ENCODE measurements at places on chromosomes 2 and 18.

GRCh38 chr2:71784734-71785511 is 331.6 kb downstream of the DYSF start:
- no peak for DNase-seq

DNA sequence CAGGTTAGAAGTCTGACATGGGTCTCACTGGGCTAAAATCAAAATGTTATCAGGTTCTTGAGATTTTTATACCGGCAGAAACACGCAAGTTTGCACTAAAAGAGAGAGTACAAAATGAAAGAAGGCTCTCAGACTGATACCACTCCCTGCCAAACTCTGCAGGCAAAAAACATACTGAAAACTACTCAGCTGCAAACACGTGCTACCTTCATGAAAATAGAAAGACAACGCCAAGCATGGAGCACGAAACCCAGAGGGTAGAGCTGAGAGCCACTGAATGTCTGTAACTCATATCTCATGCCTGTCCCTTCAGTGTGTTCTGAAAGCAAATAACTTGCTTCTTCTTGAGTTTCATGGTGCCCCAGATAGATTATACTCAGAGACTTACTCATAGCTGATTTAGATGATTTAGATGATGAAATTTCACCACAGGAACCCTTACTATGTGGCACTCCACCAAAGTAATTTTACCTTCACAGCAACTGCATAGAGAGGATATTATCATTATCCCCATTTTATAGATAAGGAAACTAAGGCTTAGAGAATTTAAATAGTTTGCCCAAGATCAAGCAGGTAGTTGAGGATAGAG is 313.0 kb upstream of the SLC39A10 start:
- no peak for DNase-seq

GRCh38 chr2:30139131-30139870 is 7.5 kb upstream of the YPEL5 start:
- no peak for DNase-seq

DNA sequence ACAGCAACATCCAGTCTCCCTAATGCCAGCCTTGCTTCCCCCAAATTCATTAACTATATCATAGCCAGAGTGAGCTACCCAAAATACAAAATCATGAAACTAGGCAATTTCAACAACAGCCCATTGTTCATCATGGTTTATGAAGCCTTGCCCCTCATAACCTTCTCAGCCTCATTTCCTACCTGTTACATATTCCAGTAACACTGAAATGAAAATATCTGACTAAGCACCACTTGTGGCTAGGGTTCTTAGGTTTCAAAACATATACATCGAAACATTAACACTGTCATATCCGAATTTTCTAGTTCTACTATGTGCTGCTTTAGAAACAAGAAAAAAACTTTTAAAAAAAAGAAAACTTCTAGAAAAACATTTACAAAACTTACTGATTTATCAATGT is 59.5 kb downstream of the ATAD2B start:
- no peak for DNase-seq

GRCh38 chr2:95024960-95025405 is 525 bp upstream of the MAL start:
- no peak for DNase-seq

DNA sequence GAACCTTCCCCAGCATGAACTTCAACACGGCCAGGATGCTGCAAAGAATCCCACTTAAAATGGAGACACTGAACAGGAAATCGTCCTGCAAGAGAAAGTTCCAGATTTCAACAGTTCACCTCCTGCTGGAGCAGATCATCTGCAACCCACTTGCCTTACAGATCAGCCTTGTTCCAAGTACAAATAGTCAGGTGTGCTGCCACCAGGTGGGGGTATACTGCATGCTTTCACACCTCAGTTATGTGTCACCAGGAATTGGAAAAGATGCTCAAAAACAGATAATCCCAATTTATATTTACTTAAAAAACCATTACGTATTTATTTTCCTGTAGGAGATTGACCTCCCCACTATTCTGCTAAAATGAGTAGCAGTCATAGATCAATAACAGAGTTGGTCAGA is 212.3 kb downstream of the MGAT5 start:
- peak; percentile 52 for DNase-seq

GRCh38 chr2:105546628-105546974 is 147.8 kb upstream of the FHL2 start:
- no peak for DNase-seq

GRCh38 chr18:78731398-78732032 is 248.1 kb upstream of the SALL3 start:
- DNase-seq: no peak

DNA sequence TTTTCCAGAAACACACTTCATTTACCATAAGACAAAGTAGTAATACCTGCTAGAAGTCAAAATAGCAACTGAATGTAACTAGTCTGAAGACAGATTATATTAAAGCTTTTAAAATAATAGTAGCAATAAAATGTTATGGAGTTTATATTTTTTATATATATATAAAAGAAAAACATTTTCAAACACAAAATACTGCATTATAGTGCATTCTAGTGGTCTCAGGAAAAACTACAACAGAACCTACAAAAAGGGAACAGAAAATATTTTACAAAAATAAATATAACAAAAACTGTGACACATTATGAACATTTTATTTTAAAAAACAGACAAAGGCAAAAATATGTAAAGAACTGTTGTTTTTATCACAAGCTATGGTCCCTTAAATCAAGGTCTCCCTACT is 48.0 kb downstream of the STRN start:
- no peak for DNase-seq

- DNase-seq: no peak
Observed at GRCh38 chr2:8310557-8311455, 371.1 kb upstream of the ID2 start.

GRCh38 chr2:201448701-201449100 is 2.6 kb downstream of the TRAK2 start:
- no peak for DNase-seq

GRCh38 chr2:2142345-2142744 is 188.7 kb downstream of the MYT1L start:
- DNase-seq: no peak

DNA sequence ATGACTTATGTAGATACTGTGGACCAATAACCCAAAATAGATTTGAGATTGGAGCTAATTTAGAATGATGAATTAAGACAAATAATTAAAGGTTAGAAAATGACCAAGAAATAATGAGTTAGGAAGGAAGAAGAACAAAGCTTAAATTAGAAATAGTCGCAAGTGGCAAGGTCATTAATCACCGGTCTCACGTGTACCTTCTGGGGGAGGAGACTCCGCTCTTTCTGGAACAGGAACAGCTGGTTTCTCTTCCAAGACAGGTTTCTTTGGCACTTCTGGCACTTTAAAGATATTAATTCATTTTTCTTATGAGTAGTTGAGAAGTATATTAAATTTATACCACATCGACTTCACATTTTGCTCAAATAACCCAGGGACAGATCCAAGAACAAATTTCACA is 156.7 kb downstream of the TTN start:
- DNase-seq: peak; percentile 21

DNA sequence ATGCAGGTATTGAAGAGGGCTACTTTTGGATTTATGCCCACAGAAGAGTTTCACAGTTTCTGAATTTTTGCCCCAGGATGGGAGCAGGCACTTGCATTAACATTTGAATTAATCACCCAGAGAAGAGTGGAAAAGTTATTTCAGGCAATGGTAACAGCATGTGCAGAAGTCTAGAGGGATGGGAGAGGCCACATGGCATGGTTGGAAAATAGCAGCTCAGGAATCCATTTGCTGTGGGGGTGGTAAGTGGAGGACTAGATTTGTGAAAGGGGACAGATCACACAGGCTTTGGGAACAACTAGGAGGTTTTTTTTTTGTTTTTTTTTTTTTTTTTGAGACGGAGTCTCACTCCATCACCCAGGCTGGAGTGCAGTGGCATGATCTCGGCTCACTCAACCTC is 65.2 kb downstream of the NEDD4L start:
- no peak for DNase-seq

Data from body of pancreas (tissue), 4 donors.